ENCODE measurements at places on chromosomes 2 and 18. TPM values are rescaled to one million over a fixed set of nuclear protein-coding genes. Genes with fewer than 3 reads are reported as not detected.
A peak's percentile ranks its signal among the peaks of the same experiment; 100 is the strongest.

GRCh38 chr2:190504912-190505311 is 29.6 kb downstream of the NEMP2 start:
- H3K27me3 ChIP-seq, result no peaks in the 10 kb centered on the region
- H3K4me3 ChIP-seq, result no peak overlapping the region
- peaks cover 20% of the 10 kb centered on the region for H3K4me1 ChIP-seq
- H3K27ac ChIP-seq, result no peak overlapping the region

GRCh38 chr18:45458033-45458432 is 157.2 kb upstream of the SLC14A2 start:
- no peak for DNase-seq
- H3K27me3 ChIP-seq, result no peaks in the 10 kb centered on the region
- peaks cover 55% of the 10 kb centered on the region for H3K4me1 ChIP-seq
- H3K36me3 ChIP-seq, result no peaks in the 10 kb centered on the region
- no peak overlapping the region for H3K4me3 ChIP-seq
- no peak overlapping the region for H3K27ac ChIP-seq

DNA sequence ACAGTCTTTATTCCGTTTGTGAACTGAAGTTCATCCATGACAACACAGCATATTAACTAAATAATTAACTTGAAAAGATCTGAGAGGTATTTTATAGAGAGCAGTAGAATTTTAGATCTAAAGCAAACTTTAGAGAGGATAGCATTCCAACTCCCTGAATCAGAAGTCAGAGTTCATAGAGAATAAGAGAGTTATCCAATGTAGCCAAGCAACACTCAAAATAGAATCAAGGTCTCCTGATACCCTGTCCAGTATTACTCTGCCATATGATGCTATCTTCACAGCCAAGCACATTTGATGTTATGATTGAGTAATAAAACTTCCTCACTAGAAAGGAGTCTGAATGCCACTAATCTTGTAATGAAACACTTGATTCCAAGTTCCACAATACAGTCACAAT is 55.5 kb downstream of the RIT2 start:
- H3K27ac ChIP-seq, result no peak overlapping the region
- no peaks in the 10 kb centered on the region for H3K4me1 ChIP-seq
- H3K4me3 ChIP-seq, result no peak overlapping the region
- H3K27me3 ChIP-seq, result no peaks in the 10 kb centered on the region
- H3K36me3 ChIP-seq, result no peaks in the 10 kb centered on the region
- no peak for DNase-seq

- no peaks in the 10 kb centered on the region for H3K4me1 ChIP-seq
- H3K27ac ChIP-seq, result no peak overlapping the region
- no peaks in the 10 kb centered on the region for H3K27me3 ChIP-seq
- no peaks in the 10 kb centered on the region for H3K36me3 ChIP-seq
- no peak overlapping the region for H3K4me3 ChIP-seq
- no peak for DNase-seq
These were observed 1572.1 kb upstream of the LRRTM1 start for GRCh38 chr2:81876624-81877023.

- no peak overlapping the region for H3K4me3 ChIP-seq
- no peak overlapping the region for H3K27ac ChIP-seq
- H3K36me3 ChIP-seq, result no peaks in the 10 kb centered on the region
- H3K27me3 ChIP-seq, result no peaks in the 10 kb centered on the region
- DNase-seq, result no peak
These were observed 119.9 kb upstream of the SERTAD2 start for GRCh38 chr2:64773461-64774118.

- peaks cover 55% of the 10 kb centered on the region for H3K36me3 ChIP-seq
- peaks cover 81% of the 10 kb centered on the region for H3K4me1 ChIP-seq
- DNase-seq, result peak; percentile 55
- peak overlapping the region; percentile 49 for H3K27ac ChIP-seq
- H3K27me3 ChIP-seq, result no peaks in the 10 kb centered on the region
These were observed 81.5 kb downstream of the MAPRE2 start for GRCh38 chr18:35122586-35123224.

CEP192 gene
- total RNA-seq, result 28.9 TPM
